ENCODE measurements at places on chromosomes 6 and 20.

- DNase-seq, result no peak
These were observed 236.0 kb upstream of the STXBP5 start for GRCh38 chr6:146968041-146968760.

- no peak for DNase-seq
These were observed 35.5 kb downstream of the NSFL1C start for GRCh38 chr20:1431158-1431557.

GRCh38 chr6:99739526-99739925 is 132.9 kb downstream of the PRDM13 start:
- DNase-seq, result no peak

- DNase-seq, result no peak
These were observed 82.1 kb downstream of the DLL1 start for GRCh38 chr6:170208651-170209353.

- DNase-seq, result no peak
These were observed 112.0 kb downstream of the BACH2 start for GRCh38 chr6:90184334-90185298.

All from head of caudate nucleus (tissue), 42 donors.